Activated CD4-positive, alpha-beta T cell treated with anti-CD3 and anti-CD28 coated beads, Interleukin-2, amount 10 ng/mL, durations not matched to agents 7 days and 5 days (primary cell): ENCODE measurements at places on chromosomes 3 and 15. TPM values are rescaled to one million over a fixed set of nuclear protein-coding genes. Genes with fewer than 3 reads are reported as not detected.

GRCh38 chr15:29692527-29692926, 129.7 kb downstream of the TJP1 start:
- peaks cover 11% of the 10 kb centered on the region for H3K27me3 ChIP-seq
- no peak for DNase-seq
- no peak overlapping the region for H3K27ac ChIP-seq
- no peak overlapping the region for H3K4me3 ChIP-seq
- H3K36me3 ChIP-seq: no peaks in the 10 kb centered on the region

DNA sequence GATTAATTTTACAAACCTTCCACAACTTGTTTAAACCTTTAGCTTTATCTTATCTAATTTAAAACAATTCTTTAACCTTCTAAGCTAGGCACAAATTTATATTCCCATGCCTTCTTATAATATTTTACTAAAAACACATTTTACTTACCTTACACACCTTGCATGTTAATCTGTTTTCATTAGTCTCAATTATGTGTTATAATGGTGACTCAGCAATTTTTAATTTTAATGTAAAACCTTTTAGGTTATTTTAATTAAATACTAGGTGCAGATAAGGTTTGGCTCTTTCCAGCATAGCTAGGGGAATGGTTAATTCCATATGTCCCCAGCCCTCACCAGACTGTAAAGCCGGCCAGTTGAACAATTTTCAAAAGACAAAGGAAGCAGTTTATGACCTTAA, 264.6 kb upstream of the SGO1 start:
- no peaks in the 10 kb centered on the region for H3K27me3 ChIP-seq
- no peak overlapping the region for H3K4me3 ChIP-seq
- H3K36me3 ChIP-seq: no peaks in the 10 kb centered on the region
- H3K27ac ChIP-seq: no peak overlapping the region

DNA sequence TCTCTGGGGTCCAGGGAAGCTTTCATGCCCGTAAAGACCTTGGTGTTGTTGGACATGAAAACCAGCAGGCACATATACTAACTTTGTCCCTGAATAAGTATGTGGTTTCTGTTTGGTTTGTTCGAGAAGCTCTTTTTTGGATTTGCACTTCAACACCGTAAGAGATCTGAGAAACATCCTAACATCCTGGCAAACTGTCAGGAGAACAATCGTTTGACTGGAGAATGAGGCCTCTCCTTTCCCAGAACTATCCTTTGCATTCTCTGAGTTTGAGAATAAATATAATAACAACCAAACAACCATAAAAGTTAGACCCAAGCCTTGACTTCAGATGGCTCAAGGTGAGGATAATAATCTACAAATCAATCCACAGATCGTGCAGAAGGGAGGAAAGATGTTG, 230.4 kb upstream of the WNT5A start:
- DNase-seq: no peak
- H3K4me3 ChIP-seq: no peak overlapping the region
- no peaks in the 10 kb centered on the region for H3K4me1 ChIP-seq

GRCh38 chr15:79837846-79838245, 59.0 kb downstream of the MTHFS start:
- no peak overlapping the region for H3K4me3 ChIP-seq
- no peak for DNase-seq

DNA sequence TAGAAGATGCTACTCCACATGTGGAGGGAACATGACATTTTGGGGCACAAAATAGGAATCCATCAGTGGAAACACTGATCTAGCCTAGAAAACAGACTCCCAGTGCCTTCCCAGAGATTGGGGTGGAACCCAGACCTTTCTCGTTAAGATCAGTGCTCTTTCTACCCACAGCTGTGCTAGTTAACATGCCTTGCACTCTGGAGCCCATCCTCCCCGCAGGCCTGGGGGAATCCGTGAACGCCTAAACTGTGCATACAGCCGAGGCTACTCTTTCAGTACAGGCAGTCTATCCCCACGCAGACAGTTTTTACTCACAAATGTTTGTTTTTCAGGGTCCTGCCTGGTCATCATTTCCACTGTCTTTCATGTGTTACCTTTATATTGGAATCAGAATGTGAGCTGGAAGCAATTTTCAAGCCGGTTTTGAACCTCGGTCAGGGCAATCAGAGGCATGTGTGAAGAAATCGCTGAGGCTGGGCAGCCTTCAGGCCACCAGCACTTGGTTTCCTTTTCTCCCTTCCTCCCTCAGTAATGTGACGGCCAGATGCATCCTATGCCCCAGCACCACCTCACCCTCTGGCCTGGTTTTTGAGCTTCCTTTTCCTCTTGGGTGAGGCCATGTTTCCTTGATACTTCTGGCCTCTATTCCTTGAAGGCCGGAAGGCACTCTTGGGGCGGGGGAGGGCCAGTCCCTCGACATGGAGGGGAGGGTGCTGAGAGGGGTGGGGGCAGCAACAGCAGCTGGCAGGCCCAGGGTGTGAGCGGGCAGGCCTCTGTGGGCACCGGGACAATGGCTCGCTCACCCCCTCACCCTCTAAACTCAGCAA, 123.6 kb upstream of the GALNT15 start:
- H3K36me3 ChIP-seq: no peaks in the 10 kb centered on the region
- peaks cover 6% of the 10 kb centered on the region for H3K4me1 ChIP-seq
- no peak for DNase-seq
- H3K4me3 ChIP-seq: no peak overlapping the region
- H3K27ac ChIP-seq: no peak overlapping the region
- H3K27me3 ChIP-seq: no peaks in the 10 kb centered on the region

DNA sequence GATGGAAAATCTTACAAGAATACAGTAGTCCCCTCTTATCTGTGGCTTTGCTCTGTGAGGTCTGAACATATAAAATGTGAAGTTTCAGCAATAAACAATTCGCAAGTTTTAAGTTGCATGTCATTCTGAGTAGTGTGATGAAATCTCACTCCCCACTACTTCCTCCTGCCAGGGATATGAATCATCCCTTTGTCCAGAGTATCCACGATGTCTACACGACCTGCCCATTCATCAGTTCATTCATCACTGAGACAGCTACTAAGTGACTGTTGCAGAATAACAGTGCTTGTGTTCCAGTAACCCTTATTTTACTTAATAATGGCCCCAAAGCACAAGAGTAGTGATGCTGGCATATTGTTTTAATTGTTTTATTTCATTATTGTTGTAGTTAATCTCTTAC, 489.2 kb upstream of the UBE2E2 start:
- no peaks in the 10 kb centered on the region for H3K27me3 ChIP-seq
- H3K4me3 ChIP-seq: no peak overlapping the region
- no peak overlapping the region for H3K27ac ChIP-seq
- H3K4me1 ChIP-seq: no peaks in the 10 kb centered on the region

GRCh38 chr3:57559526-57559925, 3.5 kb downstream of the PDE12 start:
- H3K27me3 ChIP-seq: no peaks in the 10 kb centered on the region
- peak overlapping the region; percentile 25 for H3K27ac ChIP-seq
- peaks cover 41% of the 10 kb centered on the region for H3K36me3 ChIP-seq
- peaks cover 45% of the 10 kb centered on the region for H3K4me1 ChIP-seq

DNA sequence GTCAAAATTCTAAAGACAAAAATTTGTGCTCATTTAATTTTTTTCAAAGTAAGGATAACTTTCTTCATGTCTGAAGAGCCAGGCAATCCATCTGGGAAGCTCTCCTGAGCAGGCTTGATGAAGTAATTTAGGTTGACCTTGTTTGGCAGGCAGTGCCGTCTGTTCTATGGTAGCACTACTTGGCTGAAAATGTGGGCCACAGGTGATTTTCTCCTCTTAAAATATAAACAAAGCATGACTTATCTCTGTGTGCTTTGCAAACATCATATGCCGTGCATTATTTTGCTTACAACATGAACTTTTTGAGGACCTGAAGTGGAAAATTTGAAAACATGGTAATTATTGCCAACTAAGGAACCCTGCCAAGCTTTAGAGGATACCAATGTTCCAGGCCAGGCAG, 143.2 kb downstream of the RAP2B start:
- no peak for DNase-seq
- H3K36me3 ChIP-seq: no peaks in the 10 kb centered on the region
- no peak overlapping the region for H3K27ac ChIP-seq

ACKR4 gene
- total RNA-seq: 0.10 TPM

EFCAB12 gene
- 0.69 TPM for total RNA-seq

ANKUB1 gene
- total RNA-seq: not detected

SLC12A8 gene
- total RNA-seq: 0.37 TPM

HIGD2B gene
- not detected for total RNA-seq

PROS1 gene
- total RNA-seq: 0.06 TPM

ALPK3 gene
- total RNA-seq: 0.27 TPM

IFT122 gene
- total RNA-seq: 24.9 TPM

ACP3 gene
- total RNA-seq: not detected
